Globus pallidus (tissue), 1 donor: ENCODE measurements at places on chromosomes 13 and 19.

- no peak for DNase-seq
These were observed 54.0 kb upstream of the IRS2 start for GRCh38 chr13:109840201-109840892.

DNA sequence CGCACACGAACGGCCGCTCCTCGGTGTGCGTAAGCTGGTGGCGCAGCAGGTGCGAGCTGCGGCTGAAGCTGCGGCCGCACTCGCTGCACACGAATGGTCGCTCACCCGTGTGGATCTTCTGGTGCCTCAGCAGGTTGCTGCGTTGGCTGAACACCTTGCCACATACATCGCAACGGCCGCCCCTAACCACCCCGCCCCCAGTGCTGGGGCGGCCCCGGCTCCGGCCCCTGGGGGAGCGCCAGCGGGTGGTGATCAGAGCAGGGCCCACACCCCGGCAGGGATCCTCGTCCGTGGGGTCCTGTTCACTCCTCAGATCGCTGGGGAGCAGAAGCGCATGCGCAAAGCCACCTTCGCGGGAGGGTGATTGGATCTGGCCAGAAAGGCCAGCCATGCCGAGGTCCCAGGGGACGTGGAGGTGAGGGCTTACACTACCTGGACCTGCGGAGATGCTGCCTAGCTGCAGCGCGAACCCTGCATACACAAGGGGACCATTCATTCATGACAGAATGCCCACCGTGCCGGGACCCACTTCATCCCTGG, 4.7 kb upstream of the UBE2M start:
- no peak for DNase-seq

DNA sequence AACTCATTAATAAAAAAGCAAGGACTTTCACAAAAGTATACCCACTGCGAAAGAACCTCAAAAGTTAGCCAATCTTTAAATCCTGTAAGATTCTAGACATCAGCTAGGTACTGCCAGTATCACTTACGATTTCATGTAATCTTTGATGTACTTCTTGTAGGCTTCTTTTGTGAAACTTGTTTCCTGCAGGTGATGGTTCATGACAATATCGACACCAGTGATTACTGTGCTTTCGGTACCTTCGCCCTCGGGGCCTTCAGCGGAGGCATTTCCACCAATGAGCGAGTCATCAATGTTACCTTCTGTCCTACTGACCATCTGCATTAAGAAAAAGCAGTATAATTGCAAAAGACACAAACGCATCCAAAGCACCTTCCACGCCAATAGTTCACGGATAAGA, 1.1 kb downstream of the TPT1 start:
- DNase-seq, result no peak

DNA sequence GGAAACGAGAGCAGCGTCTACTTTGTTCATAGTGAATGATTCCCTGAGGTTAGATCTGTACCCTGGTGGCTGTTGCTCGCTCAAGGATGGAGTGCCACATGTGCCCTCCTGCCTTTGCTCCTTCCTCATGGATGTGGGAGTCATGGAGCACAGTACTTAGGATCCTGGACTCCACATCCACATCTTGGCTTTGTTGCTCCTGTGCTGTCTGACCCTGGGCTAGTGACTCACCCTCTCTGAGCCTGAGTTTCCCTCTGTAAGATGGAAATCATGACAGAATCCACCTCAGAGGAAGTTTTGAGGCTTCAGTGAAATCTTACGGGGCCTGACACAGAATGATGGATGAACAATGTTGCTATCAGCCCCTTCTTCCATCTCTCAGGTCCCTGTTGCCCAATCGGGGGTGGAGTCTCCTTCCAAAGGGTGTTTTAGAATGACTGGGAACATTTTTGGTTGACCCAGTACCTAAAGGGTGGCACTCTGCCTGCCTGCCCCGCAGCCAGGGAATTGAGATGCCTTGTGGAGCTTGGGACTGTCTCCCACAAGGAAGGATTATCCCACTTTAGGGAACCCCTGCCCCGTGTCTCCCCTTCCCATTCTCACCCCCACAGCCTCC, 9.8 kb upstream of the TIMM50 start:
- DNase-seq, result no peak

- DNase-seq, result no peak
These were observed 309.9 kb upstream of the SLITRK1 start for GRCh38 chr13:84192125-84192524.

GRCh38 chr13:25147638-25148401, 24.3 kb downstream of the AMER2 start:
- no peak for DNase-seq

GRCh38 chr13:47241446-47241845, 344.6 kb upstream of the HTR2A start:
- no peak for DNase-seq

GRCh38 chr13:90420683-90421082, 926.8 kb upstream of the MIR17HG start:
- no peak for DNase-seq

GRCh38 chr13:47110833-47111240, 214.0 kb upstream of the HTR2A start:
- no peak for DNase-seq

DNA sequence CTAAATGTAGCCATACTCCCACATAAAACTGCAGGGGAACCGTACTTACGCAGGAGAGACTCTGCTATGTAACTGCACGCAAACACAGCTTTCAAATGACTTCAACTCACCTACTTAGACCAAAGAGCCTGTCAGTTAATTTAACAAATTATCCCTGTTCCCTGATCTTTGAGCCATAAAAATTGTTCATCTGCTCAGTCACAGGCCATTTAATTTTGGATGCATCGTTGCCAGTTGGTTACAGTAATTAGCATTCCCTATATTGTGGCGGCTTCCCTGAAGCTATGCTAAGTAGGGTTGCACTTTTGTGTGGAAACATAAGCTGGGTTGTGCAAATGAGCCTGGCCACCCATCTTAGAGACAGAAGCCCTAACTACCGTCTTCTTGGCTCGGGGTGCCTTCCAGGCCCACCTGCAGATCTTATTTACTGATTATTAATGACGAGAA, 21.2 kb upstream of the OBI1 start:
- DNase-seq, result no peak

DNA sequence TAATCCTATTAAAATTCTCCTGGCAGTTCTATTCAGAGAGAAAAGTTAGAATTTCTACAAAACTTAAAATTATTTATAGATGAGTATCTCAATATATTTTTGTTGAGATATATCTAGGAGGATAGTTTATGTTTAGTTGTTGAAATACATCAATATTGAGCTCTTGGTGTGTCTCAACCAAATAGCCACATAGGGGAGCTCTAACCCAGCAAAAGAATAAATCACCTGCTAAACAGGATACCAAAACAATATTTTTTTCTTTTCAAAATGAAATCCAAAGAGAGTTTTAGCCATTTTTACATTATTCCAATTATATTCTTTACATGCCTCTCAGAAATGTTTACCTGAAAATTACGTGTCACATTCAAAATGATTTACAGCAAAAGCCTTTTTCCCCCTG, 954.7 kb downstream of the SLITRK6 start:
- no peak for DNase-seq

- no peak for DNase-seq
These were observed 16.3 kb downstream of the DCUN1D2 start for GRCh38 chr13:113474179-113474578.

- no peak for DNase-seq
These were observed 74.7 kb downstream of the MZT1 start for GRCh38 chr13:72652681-72653080.

GRCh38 chr13:38803531-38803930, 116.7 kb downstream of the FREM2 start:
- DNase-seq, result no peak
